ENCODE measurements at places on chromosomes 7 and 10.

GRCh38 chr10:76149182-76149581, 717.8 kb downstream of the LRMDA start:
- DNase-seq: no peak

- no peak for DNase-seq
These were observed 18.1 kb downstream of the RAB11FIP2 start for GRCh38 chr10:118028619-118029018.

DNA sequence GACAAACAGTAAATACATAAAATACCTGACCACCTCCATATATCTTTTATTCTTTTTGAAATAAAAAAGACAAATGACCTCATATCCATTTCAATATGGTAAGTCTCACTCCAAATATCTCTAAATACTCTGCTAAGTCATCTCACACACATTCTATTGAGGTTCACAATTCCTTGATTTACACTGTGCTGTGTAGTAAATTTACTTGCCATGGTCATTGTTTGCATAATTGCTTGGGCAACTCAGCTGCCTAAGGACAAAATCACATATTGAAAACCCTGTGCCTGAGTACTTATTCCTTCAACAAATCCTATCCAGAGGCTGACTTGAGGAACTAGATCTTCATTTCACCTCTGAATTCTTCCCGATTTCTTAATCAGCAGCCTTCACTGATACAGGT, 176.4 kb downstream of the THSD7A start:
- no peak for DNase-seq

DNA sequence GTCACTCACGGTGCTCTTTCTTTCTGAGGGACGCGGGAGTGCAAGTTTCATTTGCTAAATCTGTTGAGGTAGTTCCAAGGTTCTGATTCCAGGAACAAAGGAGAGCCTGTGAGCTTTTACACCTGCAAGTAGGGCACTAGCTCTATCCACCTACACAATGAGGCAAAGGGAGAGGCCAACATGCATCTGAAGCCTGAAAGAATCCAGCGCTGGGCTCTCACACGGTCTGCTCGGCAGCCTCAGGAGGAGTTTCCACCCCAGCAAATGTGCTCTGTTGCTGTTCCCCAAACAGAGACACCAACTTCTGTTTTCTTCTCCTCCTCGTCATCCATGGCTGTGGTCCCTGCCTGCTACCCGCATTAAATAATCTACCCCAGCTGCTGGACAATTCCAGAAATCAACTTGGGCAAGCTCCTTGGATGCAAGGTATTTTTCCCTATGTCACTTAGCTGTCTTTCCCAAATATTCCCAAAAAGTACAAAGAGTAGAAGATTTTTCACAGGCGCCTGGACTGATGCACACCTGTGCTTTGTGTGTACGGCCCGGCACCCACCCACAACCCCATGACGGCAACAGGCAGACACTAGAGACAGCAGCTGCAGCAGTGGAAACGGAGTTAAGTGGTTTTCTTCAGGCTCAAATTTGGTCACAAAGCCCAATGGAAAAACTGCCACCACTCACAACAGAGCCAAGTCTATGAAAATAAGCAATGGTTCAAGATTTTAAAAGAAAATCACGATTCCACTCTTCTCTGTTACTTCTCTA, 176.8 kb downstream of the ZMYND11 start:
- no peak for DNase-seq

DNA sequence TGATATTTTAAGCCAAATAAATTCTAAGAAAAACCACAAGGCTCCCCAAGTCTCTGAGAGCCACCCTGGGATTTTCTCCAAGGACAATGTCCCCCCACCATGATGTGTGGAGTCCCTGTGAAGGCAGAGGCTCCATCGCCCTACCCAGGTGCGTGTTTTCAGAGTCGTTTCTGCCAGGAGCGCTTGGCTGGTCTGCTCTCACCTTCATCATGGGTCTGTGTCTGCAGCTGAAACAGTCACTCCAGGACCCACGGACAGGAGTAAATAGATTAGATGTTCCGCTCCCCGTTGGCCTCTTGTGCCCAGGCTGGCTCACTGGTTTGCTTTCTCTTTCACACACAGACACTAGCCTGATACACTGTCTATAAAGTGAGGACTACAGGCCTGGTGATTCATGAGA, 217.5 kb downstream of the SFMBT2 start:
- DNase-seq: peak; percentile 4

DNA sequence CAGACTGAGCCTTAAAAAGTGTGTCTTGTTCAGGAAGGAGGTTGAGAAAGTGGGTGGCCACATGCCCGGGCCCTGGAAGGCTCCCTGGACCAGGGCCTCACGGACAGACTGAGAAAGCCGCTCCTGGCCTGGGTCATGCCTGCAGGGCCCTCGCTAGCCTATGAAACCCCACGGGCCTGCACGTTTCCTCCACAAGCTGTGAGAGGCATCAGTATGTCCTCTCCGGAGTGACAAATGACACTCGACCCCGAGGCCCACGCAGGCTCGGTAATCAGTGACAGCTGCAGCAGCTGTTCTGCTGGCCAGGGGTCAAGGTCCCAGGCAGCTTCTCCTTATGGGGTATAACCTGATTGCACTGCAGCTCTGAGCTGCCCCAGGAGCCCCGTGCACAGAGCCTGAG, 47.6 kb downstream of the ASB13 start:
- DNase-seq: no peak

- DNase-seq: no peak
These were observed 239.4 kb downstream of the C7orf25 start for GRCh38 chr7:42672339-42672999.

DNA sequence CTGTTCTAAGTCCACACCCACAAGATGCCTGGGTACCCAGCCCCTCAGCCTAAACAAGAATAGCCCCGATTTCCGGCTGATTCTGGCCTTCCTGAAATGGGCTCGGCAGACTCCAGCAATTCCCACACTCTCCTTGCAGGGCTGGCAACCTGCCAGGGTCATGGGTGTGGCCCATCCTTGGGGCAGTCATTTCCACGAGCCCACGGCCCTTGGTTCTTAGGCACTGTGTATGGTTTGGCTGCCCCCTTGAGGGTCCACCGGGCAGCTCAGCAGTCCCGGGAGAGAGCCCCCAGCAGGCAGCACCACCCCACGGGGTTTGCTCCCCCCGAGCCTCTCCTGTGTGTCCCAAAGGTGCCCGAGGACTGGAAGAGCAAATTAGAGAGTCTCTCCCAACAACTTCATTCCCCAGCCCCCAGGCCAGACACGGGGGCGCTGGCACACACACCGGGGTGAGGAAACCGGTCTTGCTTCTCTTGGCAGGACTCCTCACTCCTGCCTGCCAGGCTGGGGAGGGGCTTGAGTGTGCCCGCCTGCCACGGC, 142.2 kb downstream of the EMX2 start:
- no peak for DNase-seq
